ENCODE measurements at places on chromosomes 12 and 14.

GRCh38 chr12:105977652-105978051, 161.1 kb downstream of the NUAK1 start:
- ATAC-seq, result no peak

GRCh38 chr14:56524971-56525677, 54.5 kb upstream of the TMEM260 start:
- no peak for ATAC-seq

GRCh38 chr12:124032265-124032886, 59.4 kb downstream of the ZNF664 start:
- ATAC-seq, result no peak

DNA sequence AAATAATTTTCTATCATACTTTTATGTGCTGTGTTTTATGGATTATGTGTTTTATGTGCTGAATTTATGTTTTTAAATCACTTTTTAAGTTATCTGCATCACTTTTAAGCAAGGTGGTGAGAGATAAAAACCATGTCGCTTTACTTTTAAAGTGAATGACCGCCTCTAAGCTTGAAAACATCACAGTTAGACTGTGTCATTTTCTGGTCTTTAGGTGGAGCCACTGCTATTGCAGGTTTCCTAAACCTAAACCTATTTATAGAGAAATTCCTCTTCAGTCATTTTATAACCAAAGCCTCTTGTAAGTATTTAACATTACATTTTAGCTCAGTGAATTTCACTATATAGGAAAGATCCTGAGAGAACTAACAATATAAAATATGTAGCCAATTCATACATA, 21.0 kb upstream of the MDM2 start:
- no peak for ATAC-seq

DNA sequence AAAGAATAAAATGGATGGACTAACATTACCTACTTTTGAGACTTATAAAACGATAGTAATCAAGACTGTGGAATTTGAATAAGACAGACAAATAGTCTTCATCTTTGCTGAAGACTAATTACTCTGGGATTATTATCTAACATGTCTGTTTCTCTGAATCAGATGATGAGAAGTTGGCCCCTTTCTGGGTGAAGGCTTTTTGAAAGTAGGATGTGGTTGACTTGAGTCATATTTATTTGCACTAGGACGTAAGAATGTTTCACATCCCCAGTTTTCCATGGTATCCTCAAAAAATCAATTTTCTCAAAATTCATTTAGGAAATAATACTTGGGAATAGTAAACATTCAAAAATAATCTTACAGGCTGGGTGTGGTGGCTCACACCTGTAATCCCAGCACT, 31.8 kb downstream of the PKP2 start:
- ATAC-seq, result no peak
